ENCODE measurements at places on chromosomes 5 and 9.
A peak's percentile ranks its signal among the peaks of the same experiment; 100 is the strongest.

GRCh38 chr9:38284588-38285051, 107.9 kb upstream of the ALDH1B1 start:
- DNase-seq: no peak

GRCh38 chr9:130150779-130151382, 21.3 kb upstream of the NCS1 start:
- DNase-seq: no peak

DNA sequence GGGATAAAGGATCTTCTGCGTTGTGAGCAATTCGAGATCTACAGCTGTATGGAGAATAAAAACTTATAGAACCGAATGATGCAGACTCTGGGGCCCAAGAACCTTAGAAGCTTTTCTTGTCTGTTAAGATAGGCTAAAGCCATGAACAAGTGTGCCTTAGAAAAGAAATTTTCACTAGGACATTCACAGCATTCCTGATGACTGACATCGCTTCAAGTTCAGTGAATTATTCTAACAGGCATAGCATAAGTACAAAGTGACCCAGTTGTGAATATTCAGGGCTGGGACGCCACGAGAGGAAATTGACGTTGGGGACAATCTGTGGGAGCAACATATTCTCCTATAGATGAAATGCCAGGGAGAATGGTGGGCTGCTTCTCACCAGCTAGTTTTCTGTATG, 32.0 kb upstream of the PANK3 start:
- no peak for DNase-seq

- no peak for DNase-seq
These were observed 220.8 kb upstream of the DAPK1 start for GRCh38 chr9:87276851-87277261.

GRCh38 chr9:86854898-86855523, 92.3 kb downstream of the GAS1 start:
- peak; percentile 85 for DNase-seq

GRCh38 chr5:167309941-167310517, 981.4 kb upstream of the WWC1 start:
- no peak for DNase-seq

- DNase-seq: peak; percentile 64
These were observed 177.0 kb downstream of the FGF18 start for GRCh38 chr5:171596391-171596878.

- DNase-seq: no peak
These were observed 26.7 kb upstream of the PALM2AKAP2 start for GRCh38 chr9:109753308-109753707.

DNA sequence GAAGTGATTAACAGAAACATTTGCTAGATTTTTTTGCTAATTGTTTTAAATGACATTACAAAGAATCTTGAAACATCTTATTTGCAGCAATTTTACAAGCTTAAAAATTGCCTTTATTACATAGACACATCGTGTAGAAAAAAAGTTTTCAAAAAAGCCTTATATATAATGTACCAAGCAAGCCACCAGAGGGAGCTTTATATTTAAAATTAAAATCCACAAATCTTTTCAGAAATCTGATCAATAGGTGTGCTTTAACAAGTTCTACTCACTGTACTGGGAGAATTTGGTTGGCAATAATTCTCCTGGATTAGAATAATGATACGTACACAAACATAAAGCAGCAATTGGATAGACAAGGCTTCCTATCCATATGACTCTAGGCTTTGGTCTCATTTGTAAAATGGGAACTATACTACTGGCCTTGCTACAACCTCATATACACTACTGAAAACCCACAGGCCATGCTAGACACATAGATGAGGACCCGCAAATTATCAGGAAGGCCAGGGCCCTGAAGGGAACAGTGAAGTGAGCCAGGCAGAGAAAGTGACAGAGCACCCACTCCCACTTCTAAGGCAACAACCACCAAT, 4.8 kb downstream of the PSMB7 start:
- no peak for DNase-seq

GRCh38 chr9:131633491-131634031, 88.2 kb downstream of the PRRT1B start:
- DNase-seq: peak; percentile 56

All from AG20443 (cell line).